ENCODE measurements at places on chromosomes 5 and 9.

GRCh38 chr5:173420108-173420507 lies 91.9 kb upstream of the STC2 start:
- DNase-seq: no peak

DNA sequence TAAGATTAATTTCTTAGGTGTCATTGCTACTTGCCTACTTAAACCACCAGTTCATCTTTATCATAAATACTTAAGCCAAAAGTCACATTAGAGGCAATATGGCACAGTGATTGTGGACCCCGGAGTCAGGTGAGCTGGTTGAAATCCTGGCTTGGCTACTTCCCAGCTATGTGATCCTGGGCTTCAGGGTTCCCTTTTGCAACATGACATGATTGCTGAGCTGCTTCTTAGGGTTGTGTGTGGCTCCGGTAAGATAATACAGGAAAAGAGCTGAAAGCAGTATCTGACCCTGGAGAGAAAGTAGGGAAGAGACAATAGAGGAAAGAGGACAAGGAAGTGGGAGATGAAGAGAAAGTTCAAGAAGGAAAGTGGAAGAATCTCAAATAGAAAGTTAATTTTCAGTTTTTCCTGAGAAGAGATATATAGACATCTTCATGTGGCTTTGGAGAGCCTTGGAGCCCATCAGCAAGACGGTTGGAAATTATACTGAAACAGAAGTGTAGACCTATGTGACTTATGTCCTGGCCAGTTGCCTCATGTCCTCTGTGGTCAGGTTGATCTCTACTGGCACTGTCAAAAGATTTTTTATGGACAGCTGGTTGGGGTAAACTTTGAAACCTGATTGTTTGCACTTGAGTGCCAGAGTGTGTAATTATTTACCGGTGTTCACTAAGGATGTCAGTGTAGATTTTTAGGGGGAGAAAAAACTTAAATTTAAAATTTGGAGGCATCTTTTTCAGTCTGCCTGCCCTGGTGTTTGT lies 93.2 kb downstream of the GHR start:
- DNase-seq: no peak

- DNase-seq: peak; percentile 63
Observed at GRCh38 chr5:34749431-34749873, 89.5 kb upstream of the TTC23L start.

- no peak for DNase-seq
Observed at GRCh38 chr5:179422213-179422855, 77.1 kb upstream of the ADAMTS2 start.

DNA sequence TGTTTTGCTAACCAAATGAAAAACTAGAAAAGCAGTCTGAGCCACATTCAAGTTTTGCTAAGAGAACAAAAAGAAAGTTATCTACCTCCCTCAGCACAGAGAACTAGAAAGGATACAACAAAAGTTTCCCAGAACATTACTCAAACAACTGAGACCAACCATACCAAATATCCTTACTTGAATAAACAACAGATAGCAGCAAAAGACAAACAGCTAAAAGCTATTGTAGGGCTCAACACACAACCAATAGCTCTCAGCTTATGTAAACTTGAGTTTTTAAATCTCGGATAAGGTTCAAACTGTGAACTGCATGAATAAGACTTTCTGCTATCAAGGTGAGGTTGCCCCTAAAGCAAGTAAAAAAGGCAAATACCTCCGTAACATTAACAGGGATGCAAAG lies 3.5 kb downstream of the EPB41L4A start:
- DNase-seq: no peak

GRCh38 chr5:98464737-98465330 lies 308.6 kb upstream of the RGMB start:
- no peak for DNase-seq

DNA sequence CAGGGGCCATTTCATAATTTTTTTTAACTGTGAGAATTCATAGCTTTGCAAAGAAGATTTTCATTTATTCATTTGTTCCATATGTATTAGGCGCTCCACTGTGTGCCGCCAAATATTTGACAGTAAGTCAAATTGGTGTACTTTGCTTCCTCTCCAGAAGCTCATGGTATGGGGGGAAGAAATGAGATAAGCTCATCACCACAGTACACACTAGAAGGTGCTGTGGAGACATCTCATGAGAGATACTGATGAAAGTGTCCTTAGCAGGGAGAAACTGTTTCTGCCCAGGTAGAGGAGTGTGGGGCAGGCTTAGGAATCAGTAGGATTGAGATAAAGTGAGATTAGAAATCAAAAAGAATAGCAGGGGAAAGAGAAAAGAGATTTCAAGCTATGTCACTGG lies 136.2 kb downstream of the CDH6 start:
- no peak for DNase-seq

GRCh38 chr5:153584960-153585359 lies 94.5 kb downstream of the GRIA1 start:
- no peak for DNase-seq

- DNase-seq: no peak
Observed at GRCh38 chr9:122812736-122813135, 12.8 kb downstream of the OR1K1 start.

- DNase-seq: no peak
Observed at GRCh38 chr9:92747459-92748232, 17.0 kb downstream of the BICD2 start.

- DNase-seq: peak; percentile 82
Observed at GRCh38 chr5:135127439-135128240, 93.6 kb upstream of the PITX1 start.

DNA sequence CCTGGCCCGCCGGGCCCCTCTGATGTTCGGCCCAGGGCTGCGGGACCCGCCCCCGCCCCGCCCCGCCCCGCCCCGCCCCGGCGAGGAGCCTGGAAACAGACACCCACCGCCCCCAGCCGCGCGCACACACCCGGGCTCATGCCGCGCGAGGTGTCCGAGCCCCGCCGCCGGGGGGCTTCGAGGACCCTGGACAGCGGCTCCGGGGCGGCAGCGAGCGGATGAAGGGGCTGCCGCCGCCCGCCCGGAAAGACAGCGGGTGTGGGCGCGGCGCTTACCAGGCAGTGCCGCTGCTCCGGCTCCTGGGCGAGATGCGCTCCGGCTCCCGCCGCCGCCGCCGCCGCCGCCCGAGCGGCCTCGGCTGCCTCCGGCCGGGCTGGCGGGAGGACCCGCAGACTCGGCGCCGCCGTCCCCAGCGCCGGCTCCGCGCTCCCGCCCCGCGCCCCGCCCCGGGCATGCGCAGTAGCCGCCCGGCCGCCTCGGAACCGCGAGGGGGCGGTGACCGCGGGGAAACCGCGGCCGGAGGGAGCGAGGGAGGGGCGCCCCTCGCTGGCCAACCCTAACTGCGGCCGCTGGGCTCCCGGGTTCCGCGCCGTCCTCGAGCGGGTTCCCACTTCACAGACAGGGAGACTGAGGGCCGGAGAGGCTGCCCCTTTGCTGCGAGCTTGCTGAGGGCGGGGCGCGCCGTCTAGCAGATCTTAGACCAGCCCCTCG lies at the start of gene GPRIN1:
Gene GPRIN1, minus strand, starts transcription at position 433 of the 711 bp plus-strand sequence. CDS start 10,322 bp downstream, outside the sequence.
- no peak for DNase-seq

- DNase-seq: peak; percentile 48
Observed at GRCh38 chr9:6354072-6354686, 26.0 kb downstream of the TPD52L3 start.

GRCh38 chr5:143396353-143396940 lies 7.0 kb downstream of the NR3C1 start:
- no peak for DNase-seq

GRCh38 chr9:132791699-132792240 lies 86.3 kb downstream of the AK8 start:
- no peak for DNase-seq

- DNase-seq: no peak
Observed at GRCh38 chr5:19900269-19900668, 87.7 kb downstream of the CDH18 start.

DNA sequence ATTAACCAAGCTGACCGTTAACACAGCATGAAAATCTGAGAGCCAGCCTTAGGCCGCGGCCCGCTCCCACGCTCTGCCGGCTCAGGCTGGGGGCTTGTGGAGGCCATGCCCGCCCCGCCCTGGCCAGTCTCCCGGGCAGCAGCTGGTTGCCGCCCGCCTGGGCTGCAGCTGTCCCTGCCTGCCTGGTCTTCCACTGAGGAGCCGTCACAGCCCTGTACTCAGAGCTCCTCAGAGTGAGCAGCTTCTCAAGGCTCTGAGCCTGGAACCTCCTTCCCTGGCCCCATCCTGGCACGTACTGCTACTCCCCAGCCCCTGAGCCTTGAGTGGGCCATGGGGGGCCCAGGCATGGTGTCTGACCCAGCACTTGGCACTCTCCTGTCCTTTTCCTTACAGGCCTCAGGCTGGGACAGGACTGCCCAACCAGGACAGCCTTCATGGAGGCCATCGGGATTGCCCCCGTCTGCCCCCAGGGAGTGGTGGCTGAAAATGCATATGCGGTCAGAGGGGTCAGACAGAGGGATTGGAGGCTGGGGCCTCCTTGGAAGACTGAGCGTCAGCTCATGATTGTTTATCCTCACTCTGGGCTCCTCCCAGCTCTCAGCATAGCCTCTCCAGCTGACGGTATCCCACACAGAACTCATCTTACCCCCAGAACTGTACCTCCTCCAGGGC lies 11.9 kb downstream of the FGFR4 start:
- DNase-seq: no peak

DNA sequence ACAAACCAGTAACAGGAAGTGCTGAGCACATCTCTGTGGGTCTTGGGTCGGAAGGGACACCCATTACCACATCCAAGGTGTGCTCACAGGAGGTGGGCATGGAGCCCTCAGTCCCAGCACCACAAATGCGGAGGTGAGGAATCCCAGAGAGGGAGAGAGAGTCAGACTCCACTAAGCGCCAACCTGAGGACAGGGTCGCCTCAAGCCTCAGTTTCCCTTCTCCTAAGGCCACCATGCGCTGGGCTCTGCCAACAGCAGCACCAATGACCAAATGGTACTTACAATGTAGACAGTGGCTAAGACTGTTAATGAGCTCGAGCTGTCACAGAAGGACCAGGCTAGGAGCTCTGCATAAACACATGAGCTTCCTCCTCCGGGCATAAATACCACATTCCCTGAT lies 43.1 kb downstream of the BICD2 start:
- no peak for DNase-seq

GRCh38 chr9:121368138-121368522 lies 1.9 kb downstream of the STOM start:
- DNase-seq: no peak
